ENCODE measurements at places on chromosomes 7 and 10.

DNA sequence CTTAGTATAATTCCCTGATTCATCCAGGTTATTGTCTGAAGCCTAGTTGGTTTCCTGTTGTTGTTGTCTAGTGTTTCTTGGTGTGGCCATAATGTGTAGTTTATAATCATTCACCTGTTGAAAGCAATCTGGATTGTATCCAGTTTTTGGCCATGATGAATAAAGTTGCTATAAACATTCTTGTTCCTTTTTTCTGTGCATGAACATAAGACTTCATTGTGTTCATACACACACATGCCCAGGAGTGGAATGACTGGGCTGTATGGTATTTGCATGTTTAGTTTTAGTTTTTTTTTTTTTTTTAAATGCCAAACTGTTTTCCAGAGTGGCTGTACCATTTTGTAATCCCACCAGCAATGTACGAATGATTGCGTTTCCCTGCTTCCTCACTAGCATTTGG is 349.8 kb downstream of the SDK1 start:
- no peak for DNase-seq

- no peak for DNase-seq
Measured at GRCh38 chr10:76572021-76572420, 1065.6 kb downstream of the KCNMA1 start.

- DNase-seq = no peak
Measured at GRCh38 chr7:20916311-20916710, 129.6 kb upstream of the SP8 start.

DNA sequence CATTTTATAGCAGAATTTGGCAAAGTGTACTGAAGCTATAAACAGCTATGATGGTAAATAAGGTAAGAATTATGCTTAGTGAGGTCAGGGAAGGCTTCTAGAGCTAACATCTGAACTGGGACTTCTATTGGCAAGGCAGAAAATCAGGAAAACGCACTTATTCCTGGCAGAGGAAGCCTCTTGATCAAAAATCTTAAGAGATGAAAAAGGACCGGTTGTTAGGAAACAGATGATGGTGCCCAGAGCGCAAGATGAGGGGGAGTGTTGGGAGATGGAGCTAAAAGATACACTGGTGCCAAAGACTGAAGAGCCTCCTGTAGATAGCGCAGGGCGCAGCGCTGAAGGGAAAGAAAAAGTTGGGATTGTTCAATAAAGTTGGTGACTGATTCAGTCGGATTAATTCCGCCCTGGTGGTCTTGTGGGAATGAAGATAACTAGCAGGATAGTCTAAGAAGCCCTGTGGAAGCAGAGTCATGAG is 550 bp upstream of the CALU start:
- no peak for DNase-seq

DNA sequence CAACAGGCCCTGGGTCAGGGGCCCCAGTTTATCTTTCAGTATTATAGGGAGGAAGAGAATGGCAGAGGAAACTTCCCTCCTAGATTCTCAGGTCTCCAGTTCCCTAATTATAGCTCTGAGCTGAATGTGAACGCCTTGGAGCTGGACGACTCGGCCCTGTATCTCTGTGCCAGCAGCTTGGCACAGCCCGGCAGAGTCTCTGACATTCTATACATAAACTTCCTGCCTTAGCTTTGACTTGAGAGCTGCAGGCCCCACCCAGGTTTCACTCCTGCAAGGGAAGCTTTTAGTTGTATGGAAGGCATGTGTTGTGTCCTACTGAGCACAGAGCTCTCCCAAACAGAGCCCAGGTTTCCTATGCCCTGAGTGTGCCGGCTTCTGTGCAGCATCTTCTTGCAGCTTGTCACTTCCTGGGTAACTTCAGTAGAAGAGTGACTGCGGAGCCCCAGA is 205.6 kb upstream of the PRSS58 start:
- DNase-seq = no peak

DNA sequence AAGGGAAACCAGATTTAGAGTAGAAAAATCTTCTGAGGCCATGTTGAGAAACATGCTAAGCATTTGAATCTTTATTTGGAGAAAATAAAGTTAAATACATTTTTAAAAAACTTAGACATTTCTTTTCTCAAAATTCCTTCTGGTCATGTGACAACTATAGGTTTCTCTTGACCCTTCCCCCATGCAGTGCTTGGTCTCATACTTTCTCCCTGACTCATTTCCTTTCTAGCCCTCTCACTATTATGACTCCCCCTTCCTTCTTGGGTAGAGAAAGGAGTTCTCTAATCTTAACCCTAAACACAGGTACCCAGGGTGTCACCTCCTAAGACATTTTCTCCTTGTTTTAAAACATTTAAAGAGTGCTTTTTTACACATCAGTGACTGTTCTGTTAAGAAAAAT is 179.5 kb upstream of the TMEM106B start:
- no peak for DNase-seq

DNA sequence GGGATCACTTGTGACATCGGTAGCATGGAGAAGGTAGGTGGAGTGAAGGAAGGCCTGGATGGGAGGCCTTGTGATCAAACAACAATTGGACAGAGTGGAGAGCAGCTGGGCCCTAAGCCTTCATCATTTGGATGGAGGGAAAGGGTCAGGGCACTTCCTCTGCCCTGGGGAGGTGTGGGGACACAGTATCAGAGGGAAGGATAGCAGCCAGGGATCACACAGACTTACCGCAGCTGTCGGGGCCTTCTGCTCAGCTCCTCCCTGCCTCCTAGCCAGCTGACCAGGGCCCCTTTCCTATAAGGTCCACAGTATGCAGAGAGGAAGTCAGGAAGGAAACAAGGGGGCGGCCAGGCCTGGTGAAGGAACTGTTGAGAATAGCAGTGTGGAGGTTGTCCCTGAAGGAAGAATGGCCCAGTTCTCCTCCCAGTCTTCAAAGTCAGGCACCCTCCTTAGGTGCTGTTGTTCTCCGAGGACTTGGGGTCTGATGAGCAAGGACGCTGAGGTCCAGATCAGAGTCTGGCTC is 62.1 kb downstream of the ABCC2 start:
- DNase-seq = no peak

Measured in aorta (tissue), 5 donors.